ENCODE measurements at places on chromosomes 3 and 15.

DNA sequence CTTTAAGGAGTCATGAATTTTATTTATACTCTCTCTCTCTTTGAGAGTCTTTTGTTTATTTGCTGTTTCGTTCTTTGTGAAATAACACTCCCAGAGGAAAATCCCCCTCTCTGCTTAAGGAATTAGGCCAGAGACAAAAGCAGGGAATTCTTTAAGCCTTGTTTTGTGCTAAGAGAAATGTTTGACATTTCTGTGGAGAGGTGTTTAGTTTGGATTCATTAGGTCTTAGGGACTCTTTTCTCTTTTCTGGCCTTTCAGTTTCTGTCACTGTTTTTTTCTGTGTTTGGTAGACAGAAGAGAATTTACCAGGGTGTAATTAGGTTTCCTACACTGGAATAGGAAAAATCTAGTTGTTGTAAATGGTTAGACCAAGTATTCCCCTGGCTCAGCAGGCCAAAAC is 241.8 kb upstream of the NR2F2 start:
- no peak for DNase-seq

GRCh38 chr15:55348281-55348778 is 29.3 kb downstream of the PIGB start:
- DNase-seq, result no peak

DNA sequence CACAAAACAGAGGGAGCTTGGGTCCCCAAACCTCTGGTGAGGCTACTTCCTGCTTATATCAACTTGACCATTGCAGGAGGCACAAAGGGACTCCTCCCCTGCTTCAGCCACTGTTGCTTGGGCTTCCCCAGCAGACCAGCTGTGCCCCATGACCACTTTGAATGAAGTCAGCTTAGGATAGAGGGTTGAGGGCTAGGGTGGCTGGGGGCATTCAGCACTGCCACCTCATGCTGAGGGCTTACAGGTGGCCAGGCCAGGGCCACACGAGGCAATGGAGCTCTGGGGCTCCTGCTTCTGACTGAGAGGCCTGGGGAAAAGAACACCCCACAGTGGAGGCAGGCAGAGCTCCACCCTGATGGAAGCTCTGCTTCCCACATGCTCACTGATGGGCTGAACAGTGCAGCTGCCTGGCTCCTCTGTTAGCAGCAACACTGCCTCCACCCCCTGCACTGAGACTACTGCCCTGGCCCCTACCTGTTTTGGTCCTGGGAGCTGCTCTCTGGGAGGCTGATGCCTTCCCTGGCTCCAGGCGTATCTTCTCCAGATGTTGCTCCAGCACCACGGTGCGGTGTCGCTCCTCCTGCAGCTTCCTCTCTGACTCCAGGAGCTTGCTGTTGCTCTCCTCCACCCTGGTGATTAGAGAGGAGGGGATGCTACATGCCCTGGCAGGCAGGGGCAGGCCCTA is 10.2 kb upstream of the HHATL start:
- no peak for DNase-seq

DNA sequence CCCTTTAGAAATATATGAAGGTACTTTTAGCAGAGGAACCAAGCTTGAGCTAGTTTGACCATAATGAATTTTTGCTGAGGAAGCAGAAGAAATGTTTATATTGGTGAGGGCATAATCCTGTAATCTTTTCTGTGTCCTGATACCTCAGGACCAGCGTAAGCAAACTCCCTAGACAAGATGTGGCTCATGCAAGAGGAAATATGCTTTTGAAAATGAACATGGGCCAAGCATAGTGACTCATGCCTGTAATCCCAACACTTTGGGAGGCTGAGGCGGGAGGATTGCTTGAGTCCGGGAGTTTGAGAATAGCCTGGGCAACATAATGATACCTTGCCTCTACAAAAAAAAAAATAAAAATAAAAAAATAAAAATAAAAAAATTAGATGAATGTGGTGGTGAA is 78.5 kb downstream of the PPARG start:
- DNase-seq, result no peak

- DNase-seq, result no peak
Measured at GRCh38 chr3:50708620-50709019, 33.9 kb downstream of the DOCK3 start.

DNA sequence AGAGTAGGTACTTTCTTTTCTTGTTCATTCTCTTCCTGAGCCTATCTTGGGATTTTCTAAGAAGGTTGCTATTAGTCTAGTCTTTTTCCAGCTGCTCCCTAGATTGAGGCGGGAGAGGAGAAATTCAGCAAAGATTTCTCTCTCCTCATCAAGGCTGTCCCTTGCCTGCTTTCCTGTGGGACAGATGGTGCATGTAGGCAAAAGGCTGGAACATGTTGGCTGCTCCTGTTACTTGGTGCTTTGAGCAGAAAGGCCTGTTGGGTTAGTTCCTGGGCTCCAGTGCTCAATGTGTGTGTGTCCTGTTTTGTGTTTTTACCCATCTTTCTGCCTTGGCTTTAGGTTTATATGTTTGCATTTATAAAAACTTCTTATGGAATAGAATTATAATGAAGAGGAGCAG is 9.1 kb upstream of the SNRPN start:
- no peak for DNase-seq

DNA sequence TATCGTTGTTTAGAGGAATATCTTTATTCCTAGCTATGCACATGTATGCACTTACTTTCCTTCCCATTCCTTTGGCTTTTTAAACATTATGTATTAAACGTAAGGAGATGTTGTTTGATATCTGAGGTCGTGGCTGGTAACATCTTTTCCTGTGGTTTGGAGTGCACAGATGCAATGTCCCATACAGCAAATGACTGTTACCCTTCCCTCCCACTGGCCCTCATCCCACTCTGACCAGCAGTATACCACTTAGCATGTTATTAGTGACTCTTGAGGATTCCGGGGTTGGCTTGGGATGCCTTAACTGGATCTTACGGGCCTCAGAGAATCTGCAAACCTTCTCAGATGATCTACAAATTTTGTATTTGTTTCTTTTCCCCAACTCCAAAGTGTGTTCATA is 34.5 kb downstream of the TGFBR2 start:
- DNase-seq, result no peak

GRCh38 chr3:110314512-110315114 is 757.0 kb upstream of the NECTIN3 start:
- no peak for DNase-seq

- DNase-seq, result no peak
Measured at GRCh38 chr15:99681990-99682389, 51.2 kb downstream of the LYSMD4 start.

- no peak for DNase-seq
Measured at GRCh38 chr3:66442254-66443117, 58.3 kb downstream of the LRIG1 start.

All from stimulated activated CD8-positive, alpha-beta memory T cell treated with anti-CD3 and anti-CD28 coated beads, Interleukin-15, amount 100 ng/mL, for 4 hours (primary cell).